ENCODE measurements at places on chromosomes 3 and 15.

- DNase-seq = no peak
Observed at GRCh38 chr3:38169027-38169317, 3.6 kb downstream of the OXSR1 start.

GRCh38 chr3:152976239-152976638 is 141.3 kb downstream of the P2RY1 start:
- no peak for DNase-seq

GRCh38 chr3:165404357-165405027 is 208.3 kb upstream of the SLITRK3 start:
- DNase-seq = no peak

DNA sequence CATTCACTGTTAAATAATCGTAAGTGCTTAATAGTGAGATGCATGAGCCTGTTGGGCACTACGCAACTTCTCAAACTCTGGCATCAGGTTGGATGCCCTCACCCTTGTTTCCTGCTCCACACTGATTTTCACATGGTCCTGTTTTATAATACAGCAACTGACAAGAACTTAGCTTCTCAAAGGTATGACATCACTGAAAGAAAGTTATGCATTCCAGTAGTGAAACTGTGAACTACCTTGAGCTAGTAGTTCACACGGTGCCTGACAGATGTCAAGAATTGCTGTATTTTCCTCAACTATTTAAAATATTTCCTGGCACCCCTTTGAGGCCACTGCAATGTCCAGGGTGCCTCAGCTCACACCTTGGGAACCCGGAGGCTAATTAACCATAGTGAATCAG is 327.5 kb downstream of the RORA start:
- no peak for DNase-seq

GRCh38 chr3:122233101-122233952 is 49.9 kb downstream of the CASR start:
- DNase-seq = no peak

- DNase-seq = no peak
Observed at GRCh38 chr3:149276619-149277018, 55.0 kb upstream of the CP start.

GRCh38 chr3:67382536-67382935 is 271.9 kb downstream of the SUCLG2 start:
- DNase-seq = no peak

GRCh38 chr15:43854801-43855200 is 28.0 kb downstream of the WDR76 start:
- DNase-seq = no peak

DNA sequence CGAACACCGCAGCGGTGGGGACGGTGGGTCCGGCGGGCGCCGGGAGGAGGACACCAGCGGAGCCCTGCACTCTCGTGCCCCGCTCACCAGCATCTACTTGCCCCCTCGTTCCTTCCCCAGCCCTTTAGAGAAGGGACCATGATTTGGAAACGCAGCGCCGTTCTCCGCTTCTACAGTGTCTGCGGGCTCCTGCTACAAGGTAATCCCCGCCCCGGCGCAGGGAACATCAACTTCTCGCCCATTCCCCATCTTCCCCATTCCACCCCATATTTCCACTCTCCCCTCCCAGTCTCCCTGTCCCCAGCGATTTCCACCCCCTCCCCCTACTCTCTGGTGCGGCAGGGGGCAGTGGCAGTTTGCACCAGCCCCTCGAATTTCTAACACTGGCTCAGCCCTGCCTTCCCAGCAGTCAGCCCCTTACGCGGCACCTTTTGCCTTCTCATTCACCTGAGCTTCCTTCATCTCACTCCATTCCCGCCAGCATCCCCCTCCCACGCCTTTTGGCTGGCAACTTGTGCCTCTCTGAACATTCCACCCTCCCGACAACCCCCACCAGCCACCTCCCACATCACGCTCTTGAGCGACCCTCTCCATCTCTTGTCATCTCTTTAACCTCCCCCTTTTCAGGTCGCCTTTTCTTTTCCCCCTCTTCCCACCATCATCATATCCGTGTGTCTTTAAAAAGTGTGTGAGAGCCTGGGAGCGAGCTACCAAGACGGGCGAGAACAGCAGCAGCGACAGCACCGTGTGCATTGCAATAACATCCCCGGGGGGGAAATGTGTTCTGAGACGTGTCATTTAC is 882 bp downstream of the CADM2 start:
- DNase-seq = no peak

GRCh38 chr15:95091444-95091843 is 860.1 kb downstream of the MCTP2 start:
- no peak for DNase-seq

- no peak for DNase-seq
Observed at GRCh38 chr15:72965671-72966070, 86.6 kb upstream of the NEO1 start.

- DNase-seq = no peak
Observed at GRCh38 chr15:29364426-29365078, 94.9 kb upstream of the NSMCE3 start.

DNA sequence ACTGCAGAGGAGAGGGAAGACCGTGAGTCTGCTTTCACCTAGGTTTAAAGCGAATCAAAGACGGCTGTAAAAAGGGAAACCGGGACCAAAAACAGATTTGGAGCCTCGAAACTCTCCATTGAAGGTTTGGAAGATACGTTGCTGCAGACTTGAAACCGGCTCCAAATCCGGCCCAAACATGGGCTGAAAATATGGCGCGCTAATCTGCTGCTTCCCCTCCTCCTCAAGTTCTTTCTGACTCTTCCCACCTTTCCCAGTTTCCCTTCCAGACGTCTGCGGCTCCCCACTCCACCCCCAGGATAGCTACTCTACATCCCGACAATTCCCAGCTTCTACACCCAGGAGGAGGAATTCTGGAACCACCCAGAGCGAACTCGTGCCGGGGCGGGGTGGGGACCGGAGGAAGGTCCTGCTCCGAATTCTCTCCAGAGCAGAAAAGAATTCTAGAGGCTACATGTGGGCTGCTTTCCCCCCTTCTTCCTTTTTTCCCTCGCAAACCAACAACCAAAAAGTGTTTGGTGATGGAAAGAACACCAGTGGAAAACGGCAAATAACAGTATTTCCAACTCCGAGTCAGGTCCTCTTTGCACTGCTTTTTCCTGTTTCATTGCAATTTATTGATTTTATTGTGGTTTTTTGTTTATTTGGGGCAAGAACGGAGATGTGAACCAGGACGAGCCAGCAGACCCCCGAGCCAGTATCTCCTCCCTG is 8.5 kb downstream of the EOMES start:
- DNase-seq = no peak

DNA sequence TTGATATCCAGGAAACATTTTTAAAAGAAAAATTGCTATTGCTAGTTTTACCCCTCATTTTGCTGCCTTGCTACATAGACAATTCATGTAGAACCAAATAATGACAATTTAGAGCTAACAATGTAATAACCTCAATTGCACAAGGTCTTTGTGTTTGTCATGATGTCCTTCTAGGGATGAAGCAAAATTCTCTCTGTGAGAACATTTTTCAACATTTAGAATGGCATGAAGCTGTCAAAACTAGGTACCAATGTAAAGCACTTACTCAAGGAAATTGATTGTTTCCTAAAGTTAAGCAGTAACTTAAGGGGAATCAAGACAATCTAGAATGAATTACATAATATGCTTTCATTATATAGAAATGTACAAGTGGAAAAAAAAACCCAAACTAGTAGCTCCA is 7.9 kb upstream of the FGF7 start:
- no peak for DNase-seq
